ENCODE measurements at places on chromosomes 1 and 21.

DNA sequence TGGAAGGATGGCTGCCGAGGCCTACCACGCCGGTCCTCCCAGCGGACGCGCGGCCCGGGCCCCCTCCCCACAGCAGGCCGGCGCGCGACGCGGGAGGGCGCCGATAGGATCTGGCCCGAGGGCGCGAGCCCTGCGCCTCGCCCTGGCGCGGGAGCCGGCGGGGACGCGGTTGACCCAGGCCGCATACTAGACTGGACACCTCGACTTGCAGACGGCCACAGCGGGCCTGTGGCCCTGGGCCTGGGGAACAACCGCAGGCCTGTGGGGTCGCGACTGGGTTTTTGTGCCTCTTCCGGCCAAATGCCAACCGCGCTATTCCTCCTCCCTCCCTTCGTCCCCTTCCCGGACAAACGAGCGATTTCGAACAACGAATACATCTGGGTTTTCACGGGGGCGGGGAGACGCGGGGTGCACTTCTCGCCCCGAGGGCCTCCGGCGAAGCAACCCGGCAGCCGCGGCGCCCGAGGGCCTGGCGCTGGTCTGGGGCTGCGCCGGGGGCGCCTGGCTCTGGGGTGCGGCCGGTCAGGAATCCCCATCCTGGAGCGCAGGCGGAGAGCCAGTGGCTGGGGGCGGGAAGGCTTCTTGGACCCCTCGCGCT, 2.4 kb downstream of the NHLH2 start:
- peaks cover 29% of the 10 kb centered on the region for H3K4me1 ChIP-seq
- DNase-seq = peak; percentile 39
- peak overlapping the region; percentile 99 for H3K27ac ChIP-seq

GRCh38 chr1:81998165-81998564, 197.4 kb downstream of the ADGRL2 start:
- H3K4me1 ChIP-seq = no peaks in the 10 kb centered on the region
- H3K4me3 ChIP-seq = no peak overlapping the region
- H3K36me3 ChIP-seq = no peaks in the 10 kb centered on the region
- DNase-seq = no peak
- no peak overlapping the region for H3K27ac ChIP-seq

DNA sequence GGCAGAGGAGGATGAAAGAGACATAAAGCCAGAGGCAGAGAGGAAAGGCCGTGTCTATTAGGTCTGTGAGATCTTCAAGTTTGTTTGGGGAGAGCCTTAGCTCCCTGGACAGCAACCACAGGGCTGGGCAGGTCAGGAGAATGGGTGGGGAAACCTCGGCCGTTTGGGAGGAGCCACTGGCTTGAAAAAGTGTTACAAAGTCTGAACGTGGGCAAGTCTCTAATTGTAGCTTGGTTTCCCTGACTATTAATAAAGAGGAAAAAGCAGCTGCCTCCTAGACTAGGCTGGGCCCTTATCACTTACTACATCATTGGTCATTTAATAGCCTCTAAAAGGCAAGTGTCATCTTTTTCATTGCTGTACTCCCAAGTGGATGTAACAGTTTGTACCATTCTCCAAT, at the start of gene CCDC17:
CCDC17 (minus strand) TSS at position 83 of the 400 bp plus-strand sequence. CDS start 145 bp downstream, outside the sequence.
- no peaks in the 10 kb centered on the region for H3K36me3 ChIP-seq
- H3K27me3 ChIP-seq = peaks cover 5% of the 10 kb centered on the region

DNA sequence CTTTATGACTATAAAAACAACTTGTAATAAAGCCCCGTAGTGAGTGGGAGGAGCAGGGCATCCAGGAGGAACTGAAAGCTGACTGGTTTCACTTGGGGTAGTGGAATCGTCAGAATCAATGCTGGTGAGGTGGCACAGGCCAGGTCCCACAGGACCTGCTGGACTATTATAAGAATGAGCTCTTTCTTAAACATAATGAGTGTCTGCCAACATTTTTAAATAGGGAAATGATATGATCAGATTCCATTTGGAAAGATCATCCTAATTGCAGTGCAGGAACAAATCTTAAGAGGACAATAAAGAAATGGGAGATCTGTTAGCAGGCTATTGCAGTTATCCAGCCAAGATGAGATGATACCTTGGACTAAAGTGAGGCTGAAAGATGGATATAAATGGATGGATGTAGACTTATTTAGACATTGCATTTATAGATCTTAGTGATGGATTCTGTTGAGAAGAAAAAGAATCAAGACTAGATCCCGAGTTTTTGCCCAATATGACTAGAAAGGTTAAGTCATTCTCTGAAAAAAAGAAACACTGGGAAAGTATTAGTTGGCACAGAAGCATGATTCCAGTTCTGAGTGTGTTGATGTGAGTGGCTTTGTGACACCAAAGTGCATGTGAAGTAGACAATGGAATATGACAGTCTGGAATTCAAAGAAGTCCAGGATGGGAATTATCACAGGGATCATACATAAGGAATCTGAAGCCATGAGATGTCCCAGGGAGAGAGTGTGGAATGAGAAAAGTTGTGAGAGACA, 153.3 kb upstream of the SGIP1 start:
- no peak overlapping the region for H3K4me3 ChIP-seq
- H3K27me3 ChIP-seq = no peaks in the 10 kb centered on the region
- H3K4me1 ChIP-seq = no peaks in the 10 kb centered on the region
- no peak overlapping the region for H3K27ac ChIP-seq

GRCh38 chr21:45074818-45075595, 627 bp downstream of the ADARB1 start:
- H3K27me3 ChIP-seq = peaks cover 12% of the 10 kb centered on the region
- no peaks in the 10 kb centered on the region for H3K36me3 ChIP-seq
- H3K27ac ChIP-seq = no peak overlapping the region
- peak; percentile 45 for DNase-seq
- peak overlapping the region; percentile 83 for H3K4me3 ChIP-seq

DNA sequence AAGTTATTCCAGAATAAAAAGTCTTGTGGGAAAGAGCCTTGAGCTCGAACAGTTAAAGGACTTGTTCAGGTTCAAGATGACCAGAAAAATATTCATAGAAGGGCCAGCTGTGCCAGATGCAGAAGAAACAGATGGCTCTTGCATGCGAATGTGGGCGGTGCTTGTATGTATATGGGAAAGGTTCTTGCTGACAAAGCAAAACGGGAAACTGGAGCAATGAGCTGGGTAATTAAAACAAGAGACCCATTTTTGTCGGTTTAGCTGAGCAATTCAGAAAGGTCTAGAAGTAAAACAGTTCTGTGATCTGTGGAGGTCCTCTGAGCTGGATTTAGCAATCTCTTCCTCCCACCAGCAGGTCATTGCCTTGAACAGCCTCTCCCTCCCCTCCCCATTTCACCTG, 107.2 kb upstream of the MARK1 start:
- peaks cover 14% of the 10 kb centered on the region for H3K4me1 ChIP-seq
- peaks cover 12% of the 10 kb centered on the region for H3K36me3 ChIP-seq
- no peaks in the 10 kb centered on the region for H3K27me3 ChIP-seq
- H3K4me3 ChIP-seq = no peak overlapping the region
- peak overlapping the region; percentile 17 for H3K27ac ChIP-seq

DNA sequence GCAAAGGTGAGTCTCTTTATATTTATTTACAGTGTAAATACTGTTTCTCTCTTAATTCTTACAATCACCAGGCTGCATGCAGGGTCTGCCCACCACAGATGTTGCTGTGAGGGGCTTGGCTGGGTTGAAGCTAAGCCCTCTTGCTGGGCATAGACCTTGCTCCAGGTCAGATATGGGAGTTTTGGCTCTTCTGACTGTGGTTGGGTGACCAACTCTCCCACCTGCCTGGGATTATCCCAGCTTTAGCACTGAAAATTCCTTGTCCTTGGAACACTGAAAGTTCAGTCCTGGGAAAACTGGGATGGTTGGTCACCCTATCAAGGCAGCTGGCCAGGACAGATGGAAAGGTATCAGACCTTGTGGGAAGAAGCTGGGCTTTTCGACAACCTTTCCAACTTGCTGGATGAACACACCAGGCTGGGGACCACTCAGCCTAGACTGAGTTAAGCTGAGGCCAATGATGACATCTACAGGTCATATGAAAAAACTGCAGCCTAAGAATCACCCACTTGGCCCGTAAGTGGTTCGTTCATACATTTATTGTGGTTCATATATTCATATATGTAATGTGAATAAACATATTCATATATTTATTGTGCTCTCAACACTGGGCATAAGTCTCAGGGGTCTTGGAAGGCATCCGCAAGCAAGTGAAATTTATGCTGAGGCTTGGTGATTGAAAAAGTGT, 26.6 kb upstream of the HPDL start:
- H3K4me1 ChIP-seq = peaks cover 2% of the 10 kb centered on the region
- peaks cover 2% of the 10 kb centered on the region for H3K27me3 ChIP-seq
- no peaks in the 10 kb centered on the region for H3K36me3 ChIP-seq
- H3K27ac ChIP-seq = no peak overlapping the region
- DNase-seq = peak; percentile 29

DNA sequence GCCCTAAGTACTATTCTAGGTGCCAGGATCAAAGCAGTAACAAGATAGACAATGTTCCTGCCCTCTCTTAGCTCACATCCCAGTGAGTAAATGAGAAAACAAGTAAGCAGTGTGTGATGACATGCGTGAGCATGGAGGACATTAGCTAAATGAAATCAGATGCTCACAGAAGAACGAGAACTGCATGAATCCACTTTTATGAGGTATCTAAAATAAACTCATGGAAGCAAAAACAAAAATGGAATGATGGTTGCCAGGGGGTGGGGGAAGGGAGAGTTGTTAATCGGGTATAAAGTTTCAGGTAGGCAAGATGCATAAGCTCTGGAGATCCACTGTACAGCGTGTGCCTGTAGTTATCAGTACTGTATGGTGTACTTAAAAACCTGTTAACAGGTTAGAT, 195.1 kb downstream of the HHAT start:
- DNase-seq = no peak
- H3K36me3 ChIP-seq = no peaks in the 10 kb centered on the region
- H3K4me1 ChIP-seq = peaks cover 3% of the 10 kb centered on the region
- no peak overlapping the region for H3K27ac ChIP-seq
- no peaks in the 10 kb centered on the region for H3K27me3 ChIP-seq
- H3K4me3 ChIP-seq = no peak overlapping the region

DNA sequence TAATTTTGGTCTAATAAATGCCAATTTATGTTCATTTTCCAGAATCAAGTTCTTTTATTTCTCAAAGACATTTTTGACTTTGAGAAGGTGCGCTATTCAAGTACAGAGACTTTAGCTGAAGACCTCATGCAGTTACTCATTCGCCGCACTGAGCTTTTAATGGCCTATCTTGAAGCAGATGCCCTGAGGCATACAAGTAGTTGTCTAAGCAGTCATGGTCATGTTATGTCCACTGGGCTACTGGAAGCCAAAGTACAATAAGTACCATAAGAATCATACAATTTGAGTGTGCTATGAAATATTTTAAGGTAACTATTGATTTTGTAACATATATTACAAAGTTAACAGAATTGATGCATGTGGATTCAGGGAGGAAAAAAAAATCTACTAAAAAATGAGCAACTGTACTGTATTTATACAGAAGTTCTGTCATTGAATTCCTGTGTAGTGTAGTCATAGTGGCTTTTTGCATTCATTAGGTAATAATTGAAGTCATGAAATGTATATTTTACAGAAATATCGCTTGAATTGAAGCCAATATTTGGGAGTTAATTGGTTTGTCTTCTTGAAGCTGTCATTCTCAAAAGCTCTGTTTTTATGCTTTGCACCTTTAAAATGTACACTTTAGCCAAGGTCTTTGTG, 13.5 kb upstream of the NEXN start:
- H3K27ac ChIP-seq = no peak overlapping the region
- no peak for DNase-seq
- H3K4me1 ChIP-seq = no peaks in the 10 kb centered on the region
